ENCODE measurements at places on chromosomes 5 and 9.

DNA sequence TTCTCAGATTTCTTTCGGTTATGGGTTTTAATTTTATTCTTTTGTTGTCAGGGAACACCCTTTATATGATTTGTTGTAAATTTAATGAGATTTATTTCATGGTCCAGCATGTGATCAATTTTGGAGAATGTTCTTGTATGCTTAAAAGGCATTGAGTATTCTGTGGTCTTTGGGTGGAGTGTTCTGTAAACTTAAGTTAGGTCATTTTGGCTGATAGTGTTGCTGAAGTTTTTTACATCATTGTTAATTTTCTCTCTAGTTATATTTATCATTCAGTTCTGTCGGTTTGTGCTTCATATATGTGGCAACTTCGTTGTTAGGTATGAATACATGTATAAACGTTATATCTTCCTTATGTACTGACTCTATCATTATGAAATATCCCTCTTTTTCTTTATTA lies 55.5 kb downstream of the NIPBL start:
- DNase-seq, result no peak

DNA sequence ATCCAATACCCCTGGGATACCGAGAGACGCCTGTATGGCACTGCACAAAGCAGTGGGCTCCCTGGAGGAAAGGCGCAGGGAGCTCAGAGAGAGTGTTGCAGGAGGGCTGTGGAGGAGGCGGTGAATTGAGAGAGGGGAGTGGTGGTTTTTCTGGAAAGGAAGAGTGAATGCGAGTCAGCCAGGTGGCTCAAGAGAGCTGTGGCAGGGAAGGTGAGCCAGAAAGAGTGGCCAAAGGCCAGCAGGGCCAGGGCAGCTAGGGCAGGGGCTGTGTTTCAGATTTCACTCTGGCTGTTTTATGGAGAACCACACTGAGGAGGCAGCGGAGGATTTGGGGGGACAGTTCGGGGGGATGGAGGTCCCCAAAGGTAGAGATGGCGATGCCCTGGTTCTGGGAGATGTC lies 13.0 kb upstream of the DAB2IP start:
- no peak for DNase-seq

DNA sequence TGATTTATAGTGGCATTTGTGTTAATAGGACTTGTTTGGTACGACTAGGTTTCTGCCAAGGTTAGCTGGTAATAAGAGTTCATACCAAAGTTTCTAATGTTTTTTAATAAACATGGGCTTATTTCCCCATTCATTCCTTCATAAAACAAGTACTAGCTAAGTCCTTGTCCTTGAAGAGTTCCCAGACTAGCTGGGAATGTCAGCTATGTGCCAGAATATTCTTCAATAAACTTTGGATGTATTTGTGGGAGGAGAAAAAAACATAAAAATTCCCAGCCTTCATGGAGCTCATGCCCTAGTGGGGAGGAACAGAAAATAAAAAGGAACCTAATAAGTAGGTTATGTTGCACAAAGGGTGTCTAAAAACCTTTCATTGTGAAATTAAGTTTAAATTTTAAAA lies 176.9 kb downstream of the DENND1A start:
- no peak for DNase-seq

DNA sequence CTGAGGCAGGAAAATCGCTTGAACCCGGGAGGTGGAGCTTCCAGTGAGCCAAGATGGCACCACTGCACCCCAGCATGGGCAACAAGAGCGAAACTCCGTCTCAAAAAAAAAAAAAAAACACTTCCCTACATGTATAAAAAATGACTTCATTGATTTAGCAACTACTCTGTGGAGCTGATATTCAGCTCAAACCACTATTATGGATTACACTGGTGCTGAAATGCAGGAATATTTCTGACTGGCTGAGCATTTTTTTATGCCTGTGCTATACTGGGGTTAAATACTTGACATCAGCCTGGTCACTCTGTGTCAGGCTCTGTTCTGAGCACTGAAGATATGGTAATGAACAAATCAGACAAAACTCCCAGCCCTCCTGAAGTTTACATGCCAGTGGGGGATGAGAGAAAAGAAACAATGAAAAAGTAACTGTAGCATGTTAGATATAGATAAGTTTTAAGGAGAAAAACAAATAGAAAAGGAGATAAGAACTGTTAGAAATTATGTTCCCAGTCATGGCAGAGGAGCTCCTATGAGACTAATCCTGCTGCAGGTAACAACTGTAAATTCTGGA lies 22.6 kb upstream of the TTC39B start:
- no peak for DNase-seq

DNA sequence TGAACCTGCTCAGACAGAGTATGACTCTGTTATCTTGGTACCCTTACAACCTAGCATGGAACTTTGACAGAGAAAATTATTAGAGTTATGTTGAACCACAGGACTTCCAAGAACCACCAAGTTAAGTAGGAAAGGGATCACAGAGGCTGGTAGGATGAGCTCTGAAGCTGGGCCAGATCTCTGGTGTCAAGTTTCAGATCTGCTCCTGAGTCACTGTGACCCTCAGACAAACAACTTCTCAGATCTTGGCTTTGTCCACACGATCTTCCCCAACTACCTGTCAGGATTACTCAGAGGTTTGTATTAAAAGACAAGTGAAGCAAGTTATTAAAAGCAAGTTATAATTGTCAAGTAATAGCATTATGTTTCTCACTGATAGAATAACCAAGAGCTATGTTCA lies 189.0 kb downstream of the SEC61B start:
- DNase-seq, result no peak

- DNase-seq, result no peak
Observed at GRCh38 chr5:14107536-14107935, 35.6 kb upstream of the TRIO start.

- no peak for DNase-seq
Observed at GRCh38 chr9:95477885-95478284, 38.9 kb downstream of the PTCH1 start.

DNA sequence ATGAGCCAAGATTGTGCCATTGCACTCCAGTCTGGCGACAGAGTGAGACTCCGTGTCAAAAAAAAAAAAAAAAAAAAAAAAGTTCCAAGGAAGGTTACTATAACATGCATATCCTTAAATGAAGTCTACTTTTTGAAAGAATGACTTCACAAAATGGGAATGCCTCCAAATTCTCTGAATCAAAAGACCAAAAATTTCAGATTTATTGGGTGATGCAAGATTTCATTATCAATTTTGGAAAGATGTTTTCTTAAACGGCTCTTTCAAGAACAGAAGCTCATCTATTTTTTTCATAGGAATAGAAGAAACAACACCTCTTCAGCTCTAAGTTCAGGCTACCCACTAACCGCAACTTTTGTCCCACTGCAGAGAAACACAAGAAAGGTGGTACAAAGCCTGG lies 69.9 kb downstream of the AUH start:
- DNase-seq, result no peak

GRCh38 chr9:93231716-93232115 lies 47.8 kb downstream of the WNK2 start:
- no peak for DNase-seq

DNA sequence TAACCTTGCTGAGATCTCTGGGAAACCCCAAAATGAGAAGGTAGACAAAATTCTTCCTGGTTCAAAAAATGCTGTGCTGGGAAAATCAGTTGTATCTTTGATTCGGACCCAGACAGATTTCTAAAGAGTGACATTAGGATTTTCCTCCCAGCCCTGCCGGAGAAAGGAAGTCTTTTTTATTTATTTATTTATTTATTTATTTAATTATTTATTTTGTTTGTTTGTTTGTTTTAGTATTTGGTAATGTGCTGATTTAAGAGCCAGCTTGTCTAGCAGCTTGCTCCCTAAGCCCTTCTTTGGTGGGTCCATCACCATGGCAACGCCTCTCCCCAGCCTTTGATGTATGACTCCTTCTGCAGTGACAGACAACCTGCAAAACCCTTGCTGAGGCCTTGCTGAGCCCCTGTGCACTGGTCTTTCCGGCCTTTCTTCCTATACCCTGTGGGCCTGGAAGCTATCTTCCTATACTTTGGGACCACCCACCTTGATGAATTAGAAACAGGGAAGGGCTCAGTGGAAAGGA lies 60.6 kb upstream of the AFAP1L1 start:
- DNase-seq, result no peak

GRCh38 chr9:127953768-127954505 lies 16.3 kb upstream of the DPM2 start:
- no peak for DNase-seq

DNA sequence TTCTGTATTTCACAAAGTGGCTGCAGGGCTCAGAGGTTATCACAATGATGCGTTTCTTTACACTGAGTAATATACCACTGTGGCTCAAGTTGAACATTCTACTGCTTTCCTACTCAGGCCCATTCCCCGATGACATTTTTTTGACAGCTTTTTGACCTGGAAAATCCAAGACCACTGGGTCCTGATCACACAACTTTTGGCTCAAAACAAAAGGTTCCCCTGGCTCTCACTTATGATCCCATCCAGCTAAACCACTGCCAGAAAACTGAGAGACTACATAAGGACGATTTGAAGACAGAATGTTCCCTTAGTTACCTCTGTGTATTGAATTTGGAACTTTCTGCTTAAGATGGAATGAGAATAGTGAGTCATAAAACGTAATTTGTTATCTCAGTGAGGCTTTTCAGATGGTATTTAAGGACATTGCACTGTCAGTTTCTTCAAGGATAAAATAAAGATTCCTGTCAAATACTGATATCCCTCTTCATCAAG lies 78.0 kb upstream of the FBXL7 start:
- DNase-seq, result no peak

DNA sequence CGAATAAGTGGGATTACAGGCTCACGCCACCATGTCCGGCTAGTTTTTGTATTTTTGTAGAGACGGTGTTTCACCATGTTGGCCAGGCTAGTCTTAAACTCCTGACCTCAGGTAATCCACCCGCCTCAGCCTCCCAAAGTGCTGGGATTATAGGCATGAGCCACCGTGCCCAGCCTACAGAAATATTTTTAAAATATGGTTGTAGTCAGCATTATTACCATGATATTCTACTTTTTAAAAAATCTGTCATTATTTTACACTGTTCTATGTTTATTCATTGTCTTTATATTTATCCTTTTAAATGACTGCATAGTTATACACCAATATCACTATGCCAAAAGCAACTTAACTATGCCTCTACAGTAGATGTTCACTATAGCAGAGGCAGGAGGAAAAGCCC lies 41.6 kb upstream of the SLC30A5 start:
- no peak for DNase-seq

- DNase-seq, result no peak
Observed at GRCh38 chr9:36828611-36829013, 205.5 kb downstream of the PAX5 start.

GRCh38 chr5:161299053-161299452 lies 247.5 kb downstream of the GABRB2 start:
- DNase-seq, result no peak
